ENCODE measurements at places on chromosomes 7 and 10.

GRCh38 chr7:74656441-74656836, 1.1 kb upstream of the GTF2I start:
- peak; percentile 72 for DNase-seq

DNA sequence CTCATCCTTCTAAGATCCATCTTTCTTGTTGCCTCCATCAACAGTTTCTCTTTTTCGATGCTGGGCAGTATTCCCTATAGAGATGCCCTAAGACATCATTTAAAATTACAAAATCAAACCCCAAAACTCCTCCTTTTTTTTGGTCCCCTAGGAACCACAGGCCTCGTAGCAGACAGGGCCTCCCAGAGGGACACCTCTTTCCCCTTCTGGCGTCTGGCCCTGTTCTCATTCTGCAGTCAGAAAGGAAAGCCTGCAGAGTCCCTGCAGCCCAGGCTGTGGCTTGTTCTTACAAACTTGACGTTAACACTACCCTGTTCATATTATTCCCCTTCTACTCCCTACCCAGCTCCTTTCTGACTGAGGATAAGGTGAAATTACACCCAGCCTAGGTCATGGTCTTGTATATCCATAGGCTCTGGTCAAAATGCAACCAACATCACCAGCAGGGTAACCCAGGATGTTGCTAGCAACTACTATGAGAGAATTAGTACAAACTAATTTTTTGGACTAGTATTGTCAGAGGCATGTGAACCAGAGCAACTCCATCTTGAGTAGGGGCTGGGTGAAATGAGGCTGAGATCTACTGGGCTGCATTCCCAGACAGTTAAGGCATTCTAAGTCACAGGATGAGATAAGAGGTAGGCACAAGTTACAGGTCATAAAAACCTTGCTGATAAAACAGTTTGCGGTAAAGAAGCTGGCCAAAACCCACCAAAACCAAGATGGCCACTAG, 3.5 kb upstream of the EPHA1 start:
- no peak for DNase-seq

DNA sequence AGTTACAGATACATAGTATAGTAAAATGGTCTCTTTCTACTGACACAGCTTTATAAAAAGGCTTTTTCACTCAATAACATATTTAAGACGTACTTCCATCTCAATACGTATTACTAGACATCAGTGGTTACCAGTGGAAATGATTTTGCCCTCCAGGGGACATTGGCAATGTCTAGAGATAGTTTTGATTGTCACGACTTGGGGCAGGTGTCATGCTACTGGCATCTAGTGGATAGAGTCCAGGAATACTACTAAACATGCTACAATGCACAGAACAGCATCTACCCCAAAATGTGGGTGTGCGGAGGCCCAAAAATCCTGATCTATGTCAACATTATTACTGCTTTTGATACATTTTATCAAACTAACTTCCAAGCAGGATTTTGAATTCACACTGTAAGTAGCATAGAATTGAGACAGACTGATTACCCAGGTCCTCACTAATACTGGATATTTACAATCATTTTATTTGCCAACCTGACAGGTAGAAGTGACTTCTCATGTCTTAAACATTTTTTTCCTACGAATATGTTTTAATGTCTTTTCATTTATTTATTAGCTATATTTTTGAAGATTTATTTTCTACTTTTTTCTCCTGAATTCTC, 53.8 kb downstream of the HGF start:
- no peak for DNase-seq

DNA sequence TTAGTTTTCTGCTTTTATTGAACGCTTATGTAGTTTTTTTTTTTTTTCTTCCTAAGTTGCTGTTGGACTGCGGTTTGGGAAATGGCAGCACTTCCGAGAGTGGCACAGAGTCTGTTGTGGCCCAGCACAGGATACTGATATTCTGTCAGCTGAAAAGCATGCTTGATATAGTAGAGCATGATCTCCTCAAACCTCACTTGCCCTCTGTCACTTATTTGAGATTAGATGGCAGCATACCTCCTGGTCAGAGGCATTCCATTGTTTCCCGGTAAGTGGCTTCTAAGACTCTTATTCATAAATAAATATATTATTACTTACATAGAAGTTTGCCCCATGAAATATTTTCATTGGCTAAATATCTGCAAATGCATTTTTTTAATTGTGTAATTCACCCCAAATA, 101.1 kb downstream of the BTAF1 start:
- no peak for DNase-seq

DNA sequence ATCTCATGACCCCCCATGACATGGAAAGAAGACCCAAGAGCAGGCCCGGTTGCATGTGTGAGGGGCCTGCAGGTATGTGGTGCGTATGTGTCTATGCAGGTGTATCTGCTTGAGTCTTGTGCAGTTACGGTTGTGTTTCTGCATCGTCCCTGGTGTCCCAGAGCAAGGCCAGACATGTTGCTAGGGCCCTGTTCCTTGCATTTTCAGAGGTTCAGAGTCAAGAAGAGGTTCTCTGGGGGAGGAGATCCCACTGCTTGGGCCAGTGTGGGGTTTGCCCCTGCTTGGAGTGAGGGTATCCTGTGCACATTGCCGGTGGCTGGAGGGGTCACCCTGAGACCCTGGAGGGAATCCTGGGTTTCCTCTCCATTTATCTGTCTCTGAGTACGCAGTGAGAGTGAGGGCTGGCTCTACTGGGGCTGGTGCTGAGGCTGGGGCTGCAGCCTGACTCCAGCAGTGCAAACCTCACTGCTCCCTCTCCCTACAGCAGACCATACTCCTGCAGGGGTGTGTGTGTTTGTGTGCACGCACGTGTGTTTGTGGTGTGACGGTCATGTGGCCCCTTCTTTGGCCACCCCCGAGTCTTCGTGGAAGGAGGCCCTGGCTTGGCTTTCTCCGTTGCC, 4.1 kb downstream of the TRIM8 start:
- DNase-seq = no peak

GRCh38 chr10:22683140-22683389, 31.3 kb downstream of the PIP4K2A start:
- no peak for DNase-seq

GRCh38 chr7:102445674-102446071, 12.3 kb downstream of the ORAI2 start:
- DNase-seq = no peak

DNA sequence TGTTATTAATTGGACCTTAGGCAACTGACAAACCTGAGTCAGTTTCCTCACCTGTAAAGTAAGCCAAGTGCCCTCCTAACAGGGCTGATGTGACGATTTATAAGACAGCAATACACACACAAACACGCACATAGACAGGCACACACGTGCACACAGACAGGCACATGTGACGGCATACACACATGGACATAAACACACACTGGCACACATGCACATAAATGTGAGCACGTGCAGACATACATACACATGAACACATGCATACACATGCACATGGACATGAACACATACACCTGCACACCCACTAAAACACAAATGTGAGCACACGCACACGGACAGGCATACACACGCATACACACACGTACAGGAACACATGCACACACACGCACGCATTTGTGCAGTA, 148.9 kb downstream of the PRKCQ start:
- no peak for DNase-seq

DNA sequence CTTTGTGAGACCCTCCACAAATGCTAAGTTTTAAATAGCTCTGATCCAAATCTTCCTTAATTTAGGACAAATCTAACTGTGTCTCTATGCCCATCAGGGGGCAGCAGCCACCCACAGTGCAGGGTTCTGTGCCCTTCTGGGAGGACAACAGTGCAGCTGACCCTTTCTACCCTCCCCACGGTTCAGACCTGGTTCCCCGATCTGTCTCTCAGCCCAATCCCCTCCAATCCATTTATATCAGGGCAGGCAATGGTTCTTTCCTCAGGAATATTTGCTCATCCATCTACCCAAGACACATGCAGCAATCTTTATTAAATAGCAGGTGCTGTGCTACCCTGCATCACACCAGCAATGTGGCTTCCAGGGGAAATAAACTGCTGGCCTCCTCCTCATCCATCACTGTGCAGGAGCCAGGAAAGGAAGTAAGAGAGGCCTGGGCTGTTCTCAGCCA, 4.0 kb upstream of the RBM28 start:
- DNase-seq = peak; percentile 26

DNA sequence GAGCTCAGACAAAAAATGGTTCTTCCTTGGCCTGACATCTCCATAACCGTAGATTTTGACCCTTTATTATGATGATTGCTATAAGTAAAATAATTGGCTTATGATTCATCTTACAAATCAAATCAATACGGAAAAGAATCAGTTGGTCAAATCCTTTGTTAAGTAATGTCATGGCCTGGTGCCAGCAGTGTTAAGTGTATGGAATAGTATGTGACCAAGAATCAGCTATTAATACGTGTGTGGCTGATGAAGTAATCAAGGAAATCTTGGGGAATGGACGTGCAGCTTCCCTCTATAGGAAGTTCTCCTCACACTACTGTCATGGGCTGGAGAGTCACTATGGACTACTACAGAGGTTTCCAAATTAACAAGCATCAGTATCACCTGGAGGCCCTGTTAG, 230.6 kb downstream of the TWIST1 start:
- no peak for DNase-seq

GRCh38 chr10:43221419-43222209, 45.3 kb downstream of the RASGEF1A start:
- DNase-seq = peak; percentile 1

GRCh38 chr10:112763916-112764520, 186.0 kb upstream of the TCF7L2 start:
- no peak for DNase-seq

DNA sequence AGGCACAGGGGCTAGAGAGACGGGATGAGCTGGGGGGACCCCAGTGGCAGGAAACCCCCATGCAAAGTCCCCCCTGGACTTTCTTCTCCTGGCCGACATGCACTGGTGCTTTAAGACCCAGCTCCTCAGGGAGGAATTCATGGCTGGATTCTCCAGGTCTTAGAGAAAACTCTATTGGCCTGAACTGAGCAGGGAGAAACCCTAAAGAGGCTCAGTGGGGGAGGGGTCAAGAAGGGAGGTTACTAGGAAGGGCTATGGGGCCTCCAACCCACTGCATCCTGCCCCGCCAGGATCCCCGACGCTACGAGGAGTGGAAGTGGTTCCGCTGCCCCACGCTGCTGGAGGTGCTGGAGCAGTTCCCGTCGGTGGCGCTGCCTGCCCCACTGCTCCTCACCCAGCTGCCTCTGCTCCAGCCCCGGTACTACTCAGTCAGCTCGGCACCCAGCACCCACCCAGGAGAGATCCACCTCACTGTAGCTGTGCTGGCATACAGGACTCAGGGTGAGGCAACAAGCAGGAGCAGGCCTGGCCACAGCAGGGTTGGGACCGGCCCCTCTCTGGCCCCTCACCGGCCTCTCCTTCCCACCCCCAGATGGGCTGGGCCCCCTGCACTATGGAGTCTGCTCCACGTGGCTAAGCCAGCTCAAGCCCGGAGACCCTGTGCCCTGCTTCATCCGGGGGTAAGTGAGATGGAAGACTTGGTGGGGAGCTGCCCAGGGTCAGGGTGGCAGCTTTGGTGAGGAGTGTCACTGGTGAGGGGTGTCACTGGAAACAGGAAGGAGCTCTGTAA, 13.8 kb downstream of the ATG9B start:
- DNase-seq = no peak

DNA sequence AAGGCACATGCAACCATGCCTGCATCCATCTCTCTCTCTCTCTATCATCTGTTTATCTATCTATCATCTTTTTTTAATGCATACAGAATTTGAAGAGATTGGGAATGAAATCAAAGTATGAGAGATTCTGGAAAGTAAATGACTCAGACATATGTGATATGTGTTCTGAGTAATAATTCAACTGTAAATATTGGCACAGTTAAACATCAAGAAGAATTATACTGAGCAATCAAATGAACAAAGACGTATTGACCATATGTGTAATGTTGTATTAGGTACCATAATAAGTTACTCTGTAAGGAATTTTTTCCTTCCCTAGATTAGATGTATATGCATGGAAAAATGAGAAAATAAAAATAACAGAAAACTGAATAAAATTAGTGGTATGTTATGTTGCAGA, 108.3 kb downstream of the SUGCT start:
- no peak for DNase-seq

DNA sequence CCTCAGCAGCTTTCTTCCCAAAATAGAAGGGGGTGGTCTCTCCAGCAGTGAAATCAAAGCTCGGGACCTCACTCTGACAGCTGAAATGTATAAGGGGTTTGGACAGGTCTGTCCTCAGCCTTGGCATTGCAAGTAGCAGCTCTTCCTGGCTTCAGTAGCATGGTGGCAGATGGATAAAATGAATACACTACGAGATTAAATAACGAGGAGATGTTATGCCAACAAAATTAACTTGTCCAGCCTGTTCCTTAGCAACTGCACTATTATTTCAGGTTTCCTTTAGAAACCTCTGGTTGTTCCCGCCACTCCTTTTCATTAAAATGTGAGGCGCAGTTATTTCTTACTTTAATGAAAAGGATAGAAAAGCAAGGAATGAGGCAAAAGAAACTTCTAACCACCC, 24.9 kb downstream of the PRLHR start:
- no peak for DNase-seq

DNA sequence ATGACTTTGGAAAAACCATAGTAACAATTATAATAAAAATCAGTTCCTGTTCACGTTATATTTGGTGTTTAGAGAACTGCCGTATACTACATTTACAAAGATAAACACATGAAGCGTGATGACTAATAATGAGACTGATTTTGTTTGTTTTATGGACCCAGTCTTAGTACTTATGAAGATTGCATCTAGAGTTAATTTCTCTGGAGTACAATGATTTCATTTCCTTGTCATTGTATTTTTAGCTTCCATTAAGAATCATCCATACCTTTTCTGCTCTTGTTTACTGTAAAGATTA, 2.9 kb downstream of the RBM20 start:
- DNase-seq = no peak

GRCh38 chr7:137994216-137994615, 7.7 kb downstream of the CREB3L2 start:
- no peak for DNase-seq

DNA sequence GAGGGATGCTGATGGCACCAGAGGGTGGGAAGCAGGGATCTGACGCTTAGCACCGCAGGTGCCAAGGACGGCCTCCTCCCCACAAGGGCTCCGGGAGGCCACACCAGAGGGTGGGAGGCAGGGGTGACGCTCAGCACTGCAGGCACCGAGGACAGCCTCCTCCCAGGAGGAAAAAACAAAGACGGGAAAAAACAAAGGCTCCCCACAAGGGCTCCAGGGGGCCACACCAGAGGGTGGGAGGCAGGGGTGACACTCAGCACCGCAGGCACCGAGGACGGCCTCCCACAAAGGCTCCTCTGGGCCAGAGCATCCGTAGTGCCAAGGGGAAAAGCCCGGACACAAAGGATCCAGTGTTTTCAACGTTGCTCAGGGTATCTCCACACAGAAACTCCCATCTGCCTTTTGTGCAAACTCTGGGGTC, 25.6 kb downstream of the DIP2C start:
- DNase-seq = no peak

- no peak for DNase-seq
Observed at GRCh38 chr7:50795831-50796230, 13.1 kb upstream of the GRB10 start.

GRCh38 chr10:9302140-9302746, 1247.8 kb downstream of the GATA3 start:
- peak; percentile 61 for DNase-seq

All from naive thymus-derived CD8-positive, alpha-beta T cell (primary cell).